ENCODE measurements at places on chromosomes 4 and X. TPM values are rescaled to one million over a fixed set of nuclear protein-coding genes. Genes with fewer than 3 reads are reported as not detected.

DNA sequence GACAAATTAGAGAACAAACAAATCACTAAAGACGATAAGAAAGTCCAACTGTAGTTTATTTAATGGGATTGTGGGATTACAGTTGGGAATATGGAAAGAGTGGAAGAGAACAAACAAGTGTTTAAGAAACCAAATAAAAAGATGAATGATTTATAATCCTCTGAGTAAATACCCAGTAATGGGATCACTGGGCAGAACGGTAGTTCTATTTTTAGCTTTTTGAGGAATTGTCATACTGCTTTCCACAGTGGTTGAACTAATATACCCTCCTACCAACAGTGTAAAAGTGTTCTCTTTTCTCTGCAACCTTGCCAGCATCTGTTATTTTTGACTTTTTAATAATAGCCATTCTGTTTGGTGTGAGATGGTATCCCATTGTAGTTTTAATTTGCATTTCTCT is 15.0 kb downstream of the C4orf51 start:
- ATAC-seq, result no peak

GRCh38 chr4:108223313-108223712 is 54.6 kb upstream of the LEF1 start:
- no peak for ATAC-seq

DNA sequence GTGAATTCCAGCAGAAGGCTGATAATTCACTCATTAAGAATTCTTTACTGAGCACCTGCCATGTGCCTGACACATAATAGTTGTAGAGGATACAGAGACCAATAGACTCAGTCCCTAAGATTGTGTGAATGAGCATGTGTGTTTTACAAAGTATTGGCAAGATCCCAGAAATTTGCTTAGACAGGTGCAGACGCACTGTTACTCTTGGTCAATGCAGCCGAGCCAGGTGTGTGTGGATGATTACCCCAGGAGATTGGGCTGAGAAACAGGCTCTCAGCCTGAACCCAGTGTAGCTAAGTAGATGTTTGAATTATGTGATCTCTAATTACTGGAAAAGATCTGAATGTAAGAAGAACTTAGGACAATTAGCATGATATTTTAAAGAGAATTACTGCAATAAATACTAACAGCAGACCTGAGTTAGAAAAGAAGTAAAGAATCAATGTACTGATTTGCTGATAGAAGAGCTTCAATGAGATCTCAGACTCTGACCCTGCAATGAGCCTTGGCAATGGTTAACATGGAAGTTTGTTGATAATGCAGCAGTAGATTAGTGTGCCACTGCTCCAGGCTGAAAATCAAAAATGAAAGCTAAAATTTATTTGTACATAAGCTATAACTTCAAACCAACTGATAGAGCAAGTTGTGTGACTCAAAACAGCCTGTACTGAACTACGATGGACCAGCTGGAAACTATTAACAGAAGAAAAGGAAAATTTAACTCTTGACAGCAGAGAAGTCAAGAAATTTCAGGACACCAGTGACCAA is 32.2 kb upstream of the NDST4 start:
- ATAC-seq, result no peak

DNA sequence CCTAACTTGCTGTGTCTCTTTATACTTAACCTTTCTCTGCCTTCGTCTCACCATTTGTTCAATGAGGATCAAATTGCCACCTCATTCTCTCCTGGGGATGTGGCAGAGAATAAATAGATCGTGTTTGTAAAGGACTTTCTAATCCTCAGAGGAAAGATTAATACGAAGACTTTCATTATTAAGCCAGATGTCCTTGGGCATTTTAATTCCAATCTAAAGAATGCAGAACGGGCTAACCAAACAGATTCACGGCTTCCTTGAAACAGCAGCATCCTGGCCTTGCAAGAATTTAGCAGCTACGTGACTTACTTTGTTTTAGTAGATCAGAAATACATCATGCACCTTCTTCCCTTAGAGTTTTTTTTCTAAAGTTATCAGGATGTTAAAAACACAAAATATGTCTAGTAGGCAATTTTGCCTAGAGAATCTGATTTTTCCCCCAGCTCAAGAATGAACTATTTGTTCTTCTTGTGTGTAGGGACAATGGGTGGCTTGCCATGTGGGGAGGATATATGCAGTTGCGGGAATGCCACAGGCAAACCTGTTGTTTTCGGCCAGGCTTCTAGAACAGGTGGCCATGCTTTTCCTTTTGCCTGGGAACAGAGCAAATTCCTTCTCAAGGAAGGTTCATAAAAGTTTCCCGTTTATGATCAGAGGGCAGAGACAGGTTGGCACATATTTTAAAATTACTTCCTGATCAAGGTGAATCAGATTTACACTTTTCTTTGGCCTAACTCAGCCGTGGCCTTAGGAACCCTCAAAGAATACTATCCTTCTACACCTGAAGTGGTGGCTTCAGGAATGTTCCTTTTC is 3.0 kb downstream of the MID1 start:
- ATAC-seq, result no peak

UBL4A gene
- total RNA-seq, result 37.2 TPM

DNA sequence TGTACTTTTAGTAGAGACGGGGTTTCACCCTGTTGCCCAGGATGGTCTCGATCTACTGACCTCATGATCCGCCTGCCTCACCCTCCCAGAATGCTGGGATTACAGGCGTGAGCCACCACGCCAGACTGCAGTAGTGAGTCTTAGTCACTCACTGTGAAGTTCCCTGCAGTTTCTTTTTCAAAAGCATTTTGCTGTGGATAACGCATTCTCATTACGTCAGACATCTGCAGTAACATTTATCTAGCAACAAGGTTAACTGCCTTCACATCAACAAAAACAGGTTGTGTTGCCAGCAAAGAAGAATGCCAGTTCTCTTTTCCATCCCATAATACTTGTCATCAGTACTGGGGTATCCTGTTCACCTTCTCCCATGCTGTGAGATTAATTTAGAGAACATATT is 164.6 kb downstream of the DHRSX start:
- no peak for ATAC-seq

- ATAC-seq, result no peak
Measured at GRCh38 chr4:141352909-141353525, 132.3 kb downstream of the ZNF330 start.

GRCh38 chr4:173878701-173879100 is 348.7 kb upstream of the HAND2 start:
- no peak for ATAC-seq

- ATAC-seq, result peak; percentile 4
Measured at GRCh38 chr4:142378179-142378578, 467.9 kb downstream of the INPP4B start.

DNA sequence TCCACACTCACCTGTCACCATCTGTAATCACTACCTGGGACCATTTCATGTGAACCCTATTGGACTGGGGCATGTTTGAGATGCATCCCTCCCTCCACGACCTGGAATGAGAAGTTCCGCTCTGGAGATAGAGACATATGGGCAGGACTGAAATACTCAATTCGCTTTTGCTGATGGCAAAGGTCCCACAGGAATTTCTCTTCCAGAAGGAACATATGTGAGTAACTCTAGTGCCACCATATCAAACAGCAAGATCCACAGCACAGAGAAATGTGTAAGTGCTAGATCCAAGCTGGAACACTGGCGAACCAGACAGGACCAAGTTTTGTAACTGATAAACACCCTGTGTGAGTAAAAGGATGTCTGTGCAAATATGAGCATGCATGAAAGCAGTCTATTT is 43.9 kb downstream of the SEL1L3 start:
- no peak for ATAC-seq

ERAS gene
- 0.26 TPM for total RNA-seq

DNA sequence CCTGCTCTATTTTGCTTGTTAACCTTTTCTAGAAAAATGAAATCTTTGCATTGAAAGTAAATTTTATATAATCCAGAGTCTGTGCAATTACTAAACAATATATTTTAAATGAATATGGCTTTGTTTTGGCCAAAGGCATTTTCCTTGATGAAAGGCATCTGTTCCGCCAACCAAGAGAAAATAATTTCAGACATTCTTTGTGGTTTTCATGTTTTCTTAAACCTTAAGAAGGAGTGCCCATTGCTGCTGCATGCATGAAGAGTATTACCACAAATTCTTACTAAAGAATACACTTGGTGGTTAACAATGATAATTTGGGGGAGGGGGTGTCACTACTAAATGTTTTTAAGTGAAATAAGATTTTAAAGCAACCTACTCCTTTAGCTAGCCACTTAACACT is 2.7 kb upstream of the PDGFC start:
- ATAC-seq, result no peak

GPM6B gene
- not detected for total RNA-seq

PRPS1 gene
- total RNA-seq, result 58.6 TPM

DNA sequence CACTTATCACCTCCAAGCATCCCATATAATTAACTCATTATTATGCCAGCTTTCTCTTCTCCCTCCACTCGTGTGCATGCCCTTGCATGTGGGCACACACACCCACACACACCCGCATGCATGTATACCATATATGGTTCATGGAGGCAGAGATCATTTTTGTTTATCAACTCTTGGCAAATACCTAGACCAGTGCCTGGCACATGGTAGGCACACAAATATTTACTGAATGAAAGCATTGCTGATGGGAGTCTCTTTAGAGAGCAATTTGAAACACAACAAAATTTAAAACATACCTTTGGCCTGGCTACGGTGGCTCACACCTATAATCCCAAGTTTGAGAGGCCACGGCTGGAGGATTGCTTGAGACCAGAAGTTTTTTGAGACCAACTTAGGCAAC is 51.1 kb upstream of the SLC10A4 start:
- no peak for ATAC-seq

DNA sequence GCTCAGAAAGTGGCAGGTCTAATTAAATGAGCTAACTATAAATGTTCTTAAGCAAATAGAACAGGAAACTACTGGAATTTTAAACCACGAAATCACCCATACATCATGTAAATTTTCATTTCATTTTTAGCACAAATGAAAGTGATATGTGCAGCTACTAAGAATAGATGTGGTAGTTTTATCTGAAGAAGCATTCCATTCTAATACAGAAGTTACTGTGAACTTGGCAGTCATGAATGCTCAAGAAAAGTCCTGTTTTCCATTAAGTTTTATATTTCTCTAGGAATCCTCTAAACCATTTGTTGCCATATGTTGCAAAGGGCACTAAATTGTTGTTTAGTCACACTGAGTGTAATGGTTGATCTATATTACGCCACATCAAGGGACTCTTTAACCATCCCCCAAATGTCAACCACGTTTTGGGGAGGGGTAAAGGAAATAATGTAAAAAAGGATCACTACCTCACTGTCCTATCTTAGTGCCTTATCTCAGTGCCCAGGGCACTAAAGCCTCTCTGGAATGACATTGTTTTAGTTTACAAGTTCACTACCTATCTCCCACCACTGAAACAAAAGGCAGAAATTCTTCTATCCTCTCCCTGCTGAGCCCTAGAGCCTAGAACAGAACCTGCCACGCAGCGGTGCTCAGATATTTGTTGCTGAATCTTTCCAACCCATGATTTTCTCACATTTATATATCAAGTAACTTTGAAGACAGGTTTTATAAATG is 118.0 kb downstream of the SHISA3 start:
- no peak for ATAC-seq

DNA sequence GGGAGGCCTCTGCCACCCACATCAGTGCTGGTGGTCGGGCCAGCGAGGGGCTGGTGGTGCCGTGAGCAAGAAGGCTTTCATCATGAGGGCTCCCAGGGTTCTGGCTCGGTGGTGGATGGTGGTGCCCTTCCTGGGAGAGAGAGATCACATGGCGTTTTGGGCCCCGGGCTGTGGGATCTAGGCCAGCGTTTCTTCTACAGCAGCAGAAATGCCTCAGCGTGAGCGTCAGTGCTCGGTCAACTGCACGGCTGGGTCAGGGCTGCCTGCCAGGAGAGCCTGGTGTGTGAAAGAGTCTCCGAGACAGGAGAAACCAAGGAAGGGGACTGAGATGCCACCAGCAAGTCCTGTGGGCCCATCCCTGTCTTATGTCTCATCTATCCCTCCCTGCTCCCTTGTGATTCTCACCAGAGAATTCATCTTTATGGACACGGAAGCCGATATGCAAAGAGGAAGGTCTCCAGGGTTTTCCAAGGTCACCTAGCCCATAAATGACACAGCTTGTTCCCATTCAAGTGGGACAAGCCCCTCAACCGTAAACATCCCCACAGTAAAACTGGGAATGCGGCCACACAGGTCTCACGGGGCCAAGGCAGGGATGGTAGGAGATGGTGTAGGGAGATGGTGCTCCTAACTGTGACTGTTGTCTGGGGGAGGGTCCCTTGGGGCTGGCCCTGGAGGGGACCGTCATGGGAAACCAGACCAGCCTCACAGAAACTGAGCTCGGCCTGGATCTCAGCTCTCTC is 99.2 kb downstream of the SORCS2 start:
- ATAC-seq, result no peak

GRCh38 chr4:89997171-89997704 is 102.6 kb downstream of the MMRN1 start:
- ATAC-seq, result no peak

DNA sequence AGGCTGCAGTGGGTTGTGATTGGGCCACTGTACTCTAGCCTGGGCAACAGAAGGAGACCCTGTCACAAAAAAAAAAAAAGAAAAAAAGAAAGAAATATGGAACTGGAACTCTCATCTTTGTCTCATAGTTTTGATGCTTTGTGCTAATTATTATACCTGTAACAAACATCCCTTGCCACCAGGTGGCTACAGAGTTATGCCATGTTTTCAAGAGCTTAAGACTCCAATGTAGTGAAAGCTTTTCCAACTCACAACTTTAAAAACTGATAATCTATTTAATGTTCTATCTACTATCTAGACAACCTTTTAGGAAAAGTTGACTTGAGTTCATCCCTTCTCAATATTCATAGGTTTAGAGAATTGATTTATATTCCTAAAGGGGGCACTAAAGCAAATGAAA is 42.4 kb downstream of the HTR2C start:
- ATAC-seq, result no peak

SMARCA1 gene
- not detected for total RNA-seq

CC2D2A gene
- total RNA-seq, result not detected

GRCh38 chr4:34182306-34182705 is 2062.0 kb downstream of the ARAP2 start:
- no peak for ATAC-seq

MAGEA2B gene
- total RNA-seq, result not detected

NDNF gene
- 2.5 TPM for total RNA-seq

GABRE gene
- not detected for total RNA-seq

GRCh38 chr4:8173492-8174242 is 15.1 kb upstream of the ABLIM2 start:
- ATAC-seq, result peak; percentile 47

DNA sequence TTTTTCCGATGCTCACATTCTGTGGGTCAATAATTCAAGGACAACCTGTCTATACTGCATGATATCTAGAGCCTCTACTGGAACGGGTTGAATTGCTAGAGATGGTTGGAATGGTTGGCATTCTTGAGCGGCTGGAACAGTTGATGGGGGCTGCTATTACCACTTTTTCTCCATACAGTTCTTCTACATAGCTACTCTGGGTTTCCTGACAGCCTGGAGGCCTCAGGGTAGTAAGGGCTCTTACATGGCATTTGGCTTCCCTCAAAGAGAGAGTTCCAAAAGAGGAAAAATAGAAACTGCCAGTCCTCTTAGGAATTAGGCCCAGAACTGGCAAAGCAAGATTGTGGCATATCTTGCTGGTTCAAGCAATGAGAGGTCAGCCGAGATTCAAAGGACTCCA is 53.1 kb downstream of the NAA11 start:
- no peak for ATAC-seq

SSX4B gene
- total RNA-seq, result not detected
